ENCODE measurements at places on chromosomes 11 and 22. TPM values are rescaled to one million over a fixed set of nuclear protein-coding genes. Genes with fewer than 3 reads are reported as not detected.

DNA sequence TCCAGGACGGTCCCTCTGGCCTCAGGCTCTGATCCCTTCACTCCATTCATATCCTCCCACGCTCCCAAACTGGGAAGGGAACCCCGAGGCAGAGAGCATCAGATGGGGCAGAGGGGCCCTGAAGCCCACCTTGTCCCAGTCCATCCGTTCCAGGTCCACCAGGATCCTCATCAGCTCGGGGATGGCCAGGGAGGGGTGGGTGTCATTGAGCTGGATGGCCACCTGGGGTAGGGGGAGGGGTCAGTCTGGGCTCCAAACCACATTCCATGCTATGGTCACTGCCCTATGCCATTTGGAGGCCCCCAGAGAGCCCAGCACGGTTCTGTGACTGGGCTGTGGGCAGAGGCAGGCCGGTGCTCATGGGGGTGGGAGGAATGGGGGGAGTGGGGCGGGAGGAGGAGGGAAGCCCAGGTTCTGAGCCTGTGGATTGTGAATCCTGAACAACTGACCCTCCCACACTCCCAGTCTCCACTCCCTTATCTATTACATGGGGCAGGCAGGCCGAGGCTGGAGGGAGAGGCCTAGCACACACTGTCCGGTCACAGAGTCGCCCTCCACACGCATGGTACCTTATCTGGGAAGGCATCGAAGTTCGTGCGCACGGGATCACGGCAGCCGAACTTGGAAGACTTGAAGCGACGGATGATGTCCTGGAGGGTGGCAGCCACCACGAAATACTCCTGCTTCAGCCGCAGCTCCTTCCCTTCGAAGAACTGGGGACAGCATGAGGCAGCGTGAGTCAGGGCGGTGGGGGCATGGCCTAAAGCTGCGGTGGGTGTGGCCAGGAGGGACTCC lies 5.5 kb downstream of the PYGM start:
- no peak for DNase-seq

DNA sequence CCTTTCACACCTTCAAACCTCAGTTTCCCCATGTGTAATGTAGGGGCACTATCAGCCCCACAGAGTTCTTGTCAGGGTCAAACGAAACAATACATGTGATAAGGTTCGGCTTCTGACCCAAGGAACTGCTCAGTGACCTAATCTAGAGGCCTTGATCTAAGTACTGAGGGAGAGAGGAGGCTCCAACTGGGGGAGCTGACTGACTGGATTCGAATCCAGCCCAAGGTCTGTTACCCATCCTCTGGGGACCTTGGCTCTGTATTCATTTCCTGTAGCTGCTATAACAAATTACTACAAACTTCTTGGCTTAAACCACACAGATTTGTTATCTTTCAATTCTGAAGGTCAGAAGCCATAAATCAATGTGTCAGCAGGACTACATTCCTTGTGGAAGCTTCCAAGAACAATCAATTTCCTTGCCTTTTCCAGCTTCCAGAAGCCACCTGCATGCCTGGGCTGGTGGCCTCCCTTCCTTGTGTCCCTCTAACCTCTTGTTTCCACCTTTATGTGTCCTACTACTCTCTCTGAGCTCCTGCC lies 10.7 kb upstream of the ANAPC15 start:
- no peak for DNase-seq

DNA sequence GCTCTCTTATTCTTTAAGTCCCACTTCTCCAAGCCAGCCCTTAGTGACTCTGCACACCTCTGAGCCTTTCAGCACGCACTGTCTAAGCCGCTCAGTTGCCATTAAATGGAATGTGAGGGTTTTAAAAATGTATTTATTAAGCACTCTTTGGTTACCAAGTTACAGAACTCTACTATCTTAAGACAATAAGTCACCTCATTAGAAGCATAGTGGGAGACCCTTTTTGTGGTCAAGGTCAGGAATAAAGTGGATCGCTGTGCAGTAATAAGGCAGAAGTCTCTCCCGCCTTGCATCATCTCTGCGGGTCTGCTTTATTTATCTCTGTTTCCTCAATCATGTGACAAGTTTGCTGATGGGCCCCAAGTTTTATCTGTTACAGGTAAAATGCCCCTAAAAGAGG lies 11.9 kb downstream of the SLC25A18 start:
- DNase-seq: no peak

DNA sequence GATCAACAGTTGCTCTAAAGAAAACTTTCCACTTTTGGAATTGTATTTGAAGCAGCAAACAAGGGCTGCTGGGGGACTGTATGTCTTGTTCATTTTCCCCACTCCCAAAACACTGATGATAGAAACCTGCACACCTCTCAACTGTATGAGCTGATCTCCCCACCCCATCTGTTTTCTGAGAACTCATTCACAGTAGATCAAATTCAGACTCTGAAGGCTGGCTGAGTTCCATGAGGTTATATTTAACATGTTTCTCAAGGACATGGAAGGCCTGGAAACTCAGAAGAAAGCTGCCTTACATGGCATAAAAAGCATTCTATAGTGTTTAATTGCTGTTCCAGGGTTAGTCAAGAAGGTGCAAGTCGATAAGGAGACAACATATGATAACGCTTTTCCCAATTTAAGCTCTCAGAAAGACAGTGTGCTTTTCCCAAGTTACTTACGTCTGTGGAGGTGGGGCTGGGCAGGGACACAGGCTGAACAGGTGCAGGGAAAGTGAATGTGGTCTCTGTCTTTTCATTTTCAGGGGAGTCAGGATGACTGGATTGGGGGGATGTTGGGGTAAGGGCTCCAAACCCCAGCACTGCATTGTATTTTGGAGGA lies 23.0 kb downstream of the LARGE2 start:
- no peak for DNase-seq

- DNase-seq: peak; percentile 37
These were observed 59.6 kb upstream of the PAX6 start for GRCh38 chr11:31870609-31871309.

DNA sequence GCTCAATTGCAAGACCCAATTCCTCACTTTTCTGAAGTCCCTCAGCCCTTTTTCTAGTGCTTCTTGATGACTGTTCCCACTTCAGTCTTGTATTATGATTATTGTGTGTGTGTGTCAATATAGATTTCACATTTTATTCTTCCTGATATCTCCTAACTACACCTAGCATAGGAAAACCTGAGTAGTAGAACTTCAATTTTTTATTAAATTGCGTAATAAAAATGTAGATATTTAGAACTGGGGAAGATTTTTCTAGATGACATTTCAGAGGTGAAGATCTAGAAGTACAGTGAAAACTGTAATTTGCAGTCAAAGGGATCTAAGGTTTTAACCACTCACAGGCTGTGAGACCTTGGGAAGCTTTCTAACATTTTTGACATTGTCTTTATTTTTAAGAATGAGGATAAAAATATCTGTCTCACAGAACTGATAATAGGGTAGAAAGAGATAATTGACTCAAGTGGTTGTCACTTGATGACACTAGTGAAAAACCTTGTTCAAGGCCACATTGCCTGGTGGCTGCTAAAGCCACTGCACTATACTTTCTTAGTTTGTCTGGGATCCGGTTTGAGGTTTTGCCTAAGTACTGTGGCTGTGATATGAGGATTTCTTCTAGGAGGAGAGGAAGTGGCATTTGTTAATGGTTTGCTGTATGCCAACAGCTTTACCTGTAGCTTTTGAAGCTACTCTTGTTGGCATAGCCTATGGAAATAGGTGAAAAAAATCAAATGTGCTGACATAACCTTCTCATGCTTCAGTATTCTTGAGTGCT lies 32.2 kb upstream of the SESN3 start:
- no peak for DNase-seq

- no peak for DNase-seq
These were observed 4.3 kb downstream of the GPR152 start for GRCh38 chr11:67448220-67448609.

GRCh38 chr11:9265211-9266131 lies at the start of gene DENND5A:
TSS of gene DENND5A (minus strand) at chr11:9265350. CDS start at chr11:9265069, 281 bp downstream.
- peak; percentile 74 for DNase-seq

DNA sequence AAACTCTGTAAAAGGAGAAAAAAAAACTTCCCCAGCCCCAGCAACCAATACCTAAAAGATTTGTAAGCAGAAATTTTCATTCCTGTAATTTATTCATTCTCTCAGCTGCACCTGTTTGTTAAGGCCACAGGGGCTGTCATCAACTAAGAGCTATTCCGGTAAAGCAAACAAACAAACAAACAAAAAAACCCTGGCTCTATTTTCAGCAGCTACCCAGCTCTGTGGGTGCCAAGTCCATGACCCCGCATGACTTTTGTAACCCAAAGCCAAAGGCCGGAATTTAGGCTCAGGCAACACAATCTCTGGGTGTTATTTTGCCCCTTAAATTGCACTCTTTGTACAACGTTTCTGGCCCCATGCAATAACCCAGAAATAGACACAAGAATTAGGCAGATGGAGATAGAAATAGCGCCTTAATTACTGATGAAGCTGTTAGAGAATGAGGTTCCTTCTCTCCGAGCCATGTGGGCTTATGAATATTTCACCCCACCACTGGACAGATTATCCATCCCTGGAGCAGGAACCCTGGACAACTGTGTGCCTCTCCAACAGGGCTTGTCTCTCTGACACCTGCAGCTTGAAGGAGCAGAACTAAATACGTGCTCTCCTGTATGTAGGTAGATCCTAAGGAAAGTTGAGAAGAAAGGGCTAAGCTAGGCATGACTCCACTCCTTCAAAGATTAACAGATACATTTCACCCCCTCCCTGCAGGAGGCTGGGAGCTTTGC lies 29.4 kb downstream of the APOL6 start:
- no peak for DNase-seq

The MMP7 gene
- total RNA-seq: 1.4 TPM

The APOA4 gene
- total RNA-seq: not detected

- no peak for DNase-seq
These were observed 269.2 kb upstream of the SYN3 start for GRCh38 chr22:33327348-33327860.

DNA sequence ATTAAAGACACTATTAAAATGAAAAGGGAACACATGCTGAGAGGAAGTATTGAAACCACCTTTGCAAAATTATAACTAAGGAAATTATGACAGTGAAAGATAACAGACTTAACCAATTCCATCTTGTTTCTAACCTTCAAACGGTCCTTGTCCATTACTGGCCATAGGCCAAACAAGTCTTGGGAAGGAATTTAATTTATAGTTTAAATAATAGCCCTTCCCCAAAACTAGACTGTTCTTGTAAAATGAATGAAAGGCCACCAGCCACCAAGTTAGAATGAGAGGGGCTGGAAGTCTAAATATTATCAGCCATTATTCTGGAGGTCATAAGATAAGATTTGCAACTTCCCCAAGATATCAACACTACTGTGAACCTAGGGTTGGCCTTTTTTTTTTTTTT lies 1.8 kb upstream of the TALDO1 start:
- DNase-seq: no peak

The TXN2 gene
- total RNA-seq: 142 TPM

GRCh38 chr22:41366323-41367029 lies 15.3 kb upstream of the TEF start:
- no peak for DNase-seq

The FGF19 gene
- 0.22 TPM for total RNA-seq

The TTC28 gene
- total RNA-seq: 6.6 TPM

The PLET1 gene
- total RNA-seq: not detected

- DNase-seq: no peak
These were observed 335.7 kb downstream of the DDX10 start for GRCh38 chr11:109000531-109000930.
